Activated naive CD8-positive, alpha-beta T cell treated with anti-CD3 and anti-CD28 coated beads, Interleukin-2, amount 50 U/mL, for 24 hours (primary cell): ENCODE measurements at places on chromosomes 6 and 20.

DNA sequence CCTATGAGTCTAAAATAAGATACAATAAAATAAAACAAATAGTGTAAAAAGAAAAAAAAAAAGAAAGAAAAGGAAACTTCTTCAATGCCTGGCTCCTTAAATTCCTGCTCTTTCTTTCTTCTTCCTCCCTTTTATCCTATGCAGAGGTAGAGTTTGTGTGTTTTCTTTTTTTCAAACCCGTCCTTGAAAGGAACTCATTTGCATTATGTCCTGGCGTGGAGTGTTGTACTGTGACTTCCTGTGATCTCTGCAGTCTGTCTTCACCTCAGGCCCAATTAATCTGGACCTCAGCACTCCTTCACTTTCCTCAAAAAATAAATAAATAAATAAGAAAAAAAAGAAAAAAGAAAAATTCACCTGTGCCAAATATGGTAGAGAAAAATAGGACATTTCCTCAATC, 541.9 kb upstream of the SPTLC3 start:
- H3K27me3 ChIP-seq, result no peaks in the 10 kb centered on the region
- no peaks in the 10 kb centered on the region for H3K4me1 ChIP-seq
- H3K4me3 ChIP-seq, result no peak overlapping the region
- DNase-seq, result no peak
- no peak overlapping the region for H3K27ac ChIP-seq

DNA sequence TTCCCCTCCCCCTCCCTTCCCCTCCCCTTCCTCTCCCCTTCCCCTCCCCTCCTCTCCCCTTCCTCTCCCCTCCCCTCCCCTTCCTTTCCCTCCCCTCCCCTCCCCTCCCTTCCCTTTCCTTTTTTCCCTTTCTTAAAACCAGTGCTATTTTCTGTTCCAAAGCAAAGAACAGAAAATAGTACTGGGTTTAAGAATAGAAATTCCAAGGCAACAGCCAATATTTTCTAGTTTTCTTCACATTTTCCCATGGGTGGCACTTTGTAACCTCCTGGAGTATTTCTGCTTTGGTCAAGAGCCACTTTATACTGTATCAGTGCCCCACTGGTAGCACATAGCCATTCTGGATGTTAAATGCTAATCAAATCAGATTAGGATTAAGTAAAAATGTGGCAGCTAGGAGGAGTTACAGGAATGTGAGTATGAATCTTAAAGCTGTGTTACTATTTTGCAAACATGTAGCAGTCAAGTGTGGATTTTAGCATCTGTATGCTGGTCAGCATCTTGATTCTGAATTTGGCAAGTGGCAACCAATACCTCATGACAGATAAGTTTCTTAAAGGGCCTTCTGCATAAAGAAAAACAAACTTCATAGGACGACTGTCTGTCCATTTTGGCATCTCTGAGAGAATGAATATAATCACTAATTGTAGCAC, 126.4 kb downstream of the CEP57L1 start:
- H3K4me3 ChIP-seq, result no peak overlapping the region
- no peaks in the 10 kb centered on the region for H3K36me3 ChIP-seq
- no peak for DNase-seq

DNA sequence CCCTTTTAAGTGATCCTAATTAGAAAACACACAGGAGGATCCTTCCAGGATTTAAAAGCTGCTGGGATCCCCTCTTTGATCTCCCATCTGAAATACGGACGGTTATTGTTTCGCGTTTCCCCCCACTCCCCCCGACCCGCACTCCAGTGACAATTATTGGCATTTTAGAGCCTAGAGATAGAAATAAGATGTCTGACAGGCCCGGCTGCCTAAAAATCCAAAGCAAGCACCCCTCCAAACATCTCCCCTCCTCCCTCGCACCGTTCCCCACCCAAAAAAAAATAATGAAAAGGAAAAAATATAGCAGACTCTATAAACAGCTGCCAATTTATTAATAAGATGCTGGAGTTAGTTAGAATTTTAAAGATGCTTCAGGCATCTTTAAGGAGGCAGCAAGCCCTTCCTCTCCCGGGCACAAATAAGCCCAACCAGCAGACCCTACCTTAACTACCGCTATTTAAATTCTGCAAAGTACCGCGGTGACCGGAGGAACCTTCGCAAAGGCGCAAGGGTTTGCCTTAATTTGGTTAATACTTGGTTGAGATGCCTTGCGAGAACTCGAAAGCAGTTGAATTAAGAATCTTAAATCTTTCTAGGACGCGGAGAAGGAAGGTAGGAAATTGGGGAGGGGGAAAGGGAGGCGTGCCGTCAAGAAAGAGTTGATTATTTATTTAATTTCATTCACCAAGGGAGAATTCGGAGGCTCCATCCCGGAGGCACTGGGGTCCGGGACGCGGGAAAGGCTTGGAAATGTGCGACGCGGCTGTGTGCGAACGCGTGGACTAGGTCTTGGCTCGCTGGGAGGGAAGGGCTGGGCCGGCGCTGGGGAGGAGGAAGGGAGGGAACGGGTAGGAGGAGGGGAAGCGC, 1.5 kb upstream of the ISM1 start:
- no peaks in the 10 kb centered on the region for H3K36me3 ChIP-seq
- H3K4me1 ChIP-seq, result peaks cover 25% of the 10 kb centered on the region
- DNase-seq, result no peak
- peaks cover 52% of the 10 kb centered on the region for H3K27me3 ChIP-seq

DNA sequence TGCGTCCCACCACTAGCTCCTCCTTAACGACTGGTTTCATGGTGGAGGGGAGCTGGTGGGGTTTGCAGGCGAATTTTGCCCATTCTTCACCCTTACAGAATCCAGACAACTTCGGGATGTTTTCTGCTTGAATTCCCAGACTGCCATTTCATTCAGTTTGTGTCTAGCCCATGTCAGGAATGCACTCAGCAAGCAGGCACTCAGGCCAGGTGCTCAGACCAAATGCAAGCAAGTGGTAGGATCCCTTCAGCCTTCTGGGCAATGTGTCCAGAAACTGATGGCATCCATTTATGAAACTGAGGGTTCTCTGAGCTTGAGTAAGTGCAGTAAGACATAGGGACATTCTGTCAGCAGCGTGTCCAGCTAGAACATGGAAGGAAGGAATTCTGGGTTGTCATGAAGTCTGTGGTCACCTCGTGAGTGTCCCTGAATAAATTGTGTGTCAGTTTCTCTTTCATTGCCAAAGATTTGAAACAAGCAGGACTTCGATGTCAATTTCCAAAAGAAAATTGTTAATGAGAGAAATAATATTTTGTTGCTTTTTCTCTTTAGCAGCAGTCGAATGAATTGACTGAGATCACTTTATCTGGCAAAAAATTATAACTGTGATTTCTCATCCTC, 21.8 kb upstream of the DACT2 start:
- H3K27ac ChIP-seq, result no peak overlapping the region
- no peak overlapping the region for H3K4me3 ChIP-seq
- no peaks in the 10 kb centered on the region for H3K36me3 ChIP-seq
- H3K4me1 ChIP-seq, result no peaks in the 10 kb centered on the region

GRCh38 chr6:30839671-30840070, 44.6 kb upstream of the DDR1 start:
- H3K4me3 ChIP-seq, result no peak overlapping the region
- no peaks in the 10 kb centered on the region for H3K27me3 ChIP-seq
- H3K36me3 ChIP-seq, result no peaks in the 10 kb centered on the region
- H3K4me1 ChIP-seq, result peaks cover 33% of the 10 kb centered on the region
- DNase-seq, result no peak

GRCh38 chr6:87029711-87030314, 65.1 kb downstream of the CGA start:
- DNase-seq, result no peak
- H3K27me3 ChIP-seq, result peaks cover 3% of the 10 kb centered on the region
- H3K4me1 ChIP-seq, result no peaks in the 10 kb centered on the region

DNA sequence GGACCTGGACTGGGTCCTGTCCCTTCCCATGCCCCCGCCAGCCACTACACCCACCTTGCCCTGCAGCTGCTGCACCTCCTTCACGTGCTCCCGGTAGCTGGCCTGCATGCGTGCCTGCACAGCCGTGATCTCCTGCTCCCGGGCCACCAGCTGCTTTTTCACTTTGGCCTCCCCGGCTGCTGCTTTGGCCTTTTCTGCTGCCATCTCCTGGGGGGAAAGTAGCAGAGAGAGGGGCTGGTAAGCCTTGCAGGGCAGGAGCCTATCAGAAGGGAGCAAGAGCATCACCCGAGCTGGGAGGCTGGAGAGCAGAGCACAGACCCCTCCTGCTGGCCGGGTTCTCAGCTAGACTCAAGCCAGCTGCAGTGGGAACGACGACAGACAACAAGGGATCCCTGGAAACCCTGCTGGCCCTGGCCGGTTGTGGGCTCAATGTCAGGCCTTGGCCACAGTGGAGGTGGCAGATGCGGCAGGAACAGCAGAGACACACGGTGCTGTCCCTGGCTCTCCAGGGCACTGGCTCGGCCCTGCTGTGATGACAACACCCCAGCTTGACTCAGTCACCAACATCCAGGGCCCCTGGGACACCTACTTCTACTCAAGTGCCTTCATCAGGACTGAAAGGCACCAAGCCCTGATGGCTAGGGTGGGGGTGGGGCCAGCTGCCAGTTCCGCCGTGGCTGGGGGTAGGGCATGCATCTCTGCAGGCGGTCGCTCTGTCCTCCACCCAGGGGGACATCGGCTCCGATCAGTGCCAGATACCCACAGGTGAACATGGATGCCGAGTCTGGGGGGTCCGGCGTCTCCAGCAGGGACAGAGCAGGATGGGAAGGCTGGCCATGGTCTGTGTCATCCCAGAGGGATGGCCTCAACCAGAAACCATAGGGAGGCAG, 45.3 kb downstream of the RRBP1 start:
- peaks cover 7% of the 10 kb centered on the region for H3K36me3 ChIP-seq
- no peak for DNase-seq
- H3K4me3 ChIP-seq, result no peak overlapping the region
- no peak overlapping the region for H3K27ac ChIP-seq
- no peaks in the 10 kb centered on the region for H3K4me1 ChIP-seq

GRCh38 chr6:15287670-15288375, 42.0 kb downstream of the JARID2 start:
- H3K36me3 ChIP-seq, result peaks cover 30% of the 10 kb centered on the region
- H3K27me3 ChIP-seq, result no peaks in the 10 kb centered on the region
- H3K4me3 ChIP-seq, result no peak overlapping the region
- peaks cover 59% of the 10 kb centered on the region for H3K4me1 ChIP-seq

DNA sequence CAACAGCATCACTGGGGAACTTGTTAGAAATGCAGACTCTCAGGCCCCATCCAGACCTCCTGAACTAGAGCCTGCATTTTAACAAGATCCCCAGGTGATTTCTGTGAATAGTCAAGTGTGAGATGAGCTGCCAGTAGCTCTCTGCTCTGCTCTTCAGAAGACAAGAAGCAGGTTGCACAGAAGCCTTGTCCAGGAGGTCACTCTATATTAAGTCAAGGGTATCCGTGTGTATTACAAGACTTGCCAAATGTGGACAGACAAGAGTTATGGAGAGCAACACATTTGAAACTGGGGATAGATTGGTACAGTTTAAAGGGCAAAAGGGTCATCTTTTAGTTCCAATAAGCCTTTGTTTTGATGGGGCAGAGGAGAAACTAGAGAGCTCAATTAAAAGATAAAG, 23.2 kb upstream of the RIN2 start:
- H3K4me1 ChIP-seq, result peaks cover 14% of the 10 kb centered on the region
- H3K27ac ChIP-seq, result no peak overlapping the region
- no peaks in the 10 kb centered on the region for H3K36me3 ChIP-seq
- no peak overlapping the region for H3K4me3 ChIP-seq
- H3K27me3 ChIP-seq, result peaks cover 7% of the 10 kb centered on the region
- DNase-seq, result no peak

DNA sequence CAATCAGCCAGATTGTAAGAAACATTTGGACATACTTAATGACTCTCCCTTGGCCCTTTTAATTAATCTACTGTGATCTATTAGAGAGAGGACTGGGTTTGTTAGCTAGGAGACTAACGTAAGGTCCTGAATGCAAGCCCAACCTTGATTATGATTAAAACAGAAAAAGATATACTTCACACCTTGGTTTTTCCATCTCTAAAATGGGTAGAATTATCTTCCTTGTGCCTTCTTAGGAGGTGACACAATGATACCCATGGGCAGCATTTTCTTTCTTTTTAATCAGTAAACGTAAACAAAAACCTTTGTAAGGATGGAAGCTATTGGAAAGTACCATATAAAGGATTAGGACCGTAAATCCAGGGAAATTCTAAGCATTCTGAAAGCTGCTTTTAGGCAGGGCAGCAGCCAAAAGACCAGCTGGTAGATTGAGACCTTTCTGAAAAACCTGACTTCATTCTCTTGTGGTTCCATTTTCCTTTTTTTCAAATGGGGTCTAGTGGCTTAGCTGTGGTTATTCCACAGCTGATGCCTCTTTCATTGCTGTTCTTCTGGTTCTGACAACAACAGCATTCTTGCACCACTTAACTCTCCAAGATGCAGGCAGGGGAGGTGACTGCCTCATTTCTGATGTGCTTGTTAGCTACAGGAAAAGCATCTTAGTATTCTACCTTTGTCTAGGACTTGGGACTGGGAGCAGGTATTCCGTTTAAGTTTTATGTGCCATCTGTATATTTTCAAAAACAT, 27.4 kb downstream of the RREB1 start:
- no peaks in the 10 kb centered on the region for H3K27me3 ChIP-seq
- H3K4me1 ChIP-seq, result peaks cover 94% of the 10 kb centered on the region
- peak overlapping the region; percentile 67 for H3K27ac ChIP-seq

- no peaks in the 10 kb centered on the region for H3K36me3 ChIP-seq
- H3K4me1 ChIP-seq, result peaks cover 7% of the 10 kb centered on the region
- no peak overlapping the region for H3K4me3 ChIP-seq
- H3K27ac ChIP-seq, result no peak overlapping the region
- no peak for DNase-seq
Observed at GRCh38 chr6:138374815-138375214, 2.9 kb upstream of the SMIM28 start.

DNA sequence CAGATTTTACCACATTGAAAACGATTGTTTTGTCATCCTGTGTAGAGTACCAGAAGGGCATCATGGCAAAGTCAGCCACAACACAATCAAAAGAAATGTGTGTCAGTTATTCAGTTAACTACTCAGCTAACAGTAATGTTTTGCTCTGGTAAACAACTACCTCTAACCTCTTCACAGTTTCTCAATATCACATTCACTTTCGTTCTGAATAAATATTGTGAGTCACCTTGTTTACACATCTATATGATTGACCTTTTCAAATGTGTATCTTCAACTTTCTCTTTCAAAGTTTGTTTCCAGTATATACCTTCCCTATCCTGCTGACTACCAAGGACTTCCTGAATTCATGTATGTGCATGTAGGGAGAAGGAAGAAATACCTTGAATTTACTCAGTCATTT, 216.6 kb upstream of the UFL1 start:
- no peaks in the 10 kb centered on the region for H3K4me1 ChIP-seq
- no peaks in the 10 kb centered on the region for H3K36me3 ChIP-seq
- H3K27ac ChIP-seq, result no peak overlapping the region

DNA sequence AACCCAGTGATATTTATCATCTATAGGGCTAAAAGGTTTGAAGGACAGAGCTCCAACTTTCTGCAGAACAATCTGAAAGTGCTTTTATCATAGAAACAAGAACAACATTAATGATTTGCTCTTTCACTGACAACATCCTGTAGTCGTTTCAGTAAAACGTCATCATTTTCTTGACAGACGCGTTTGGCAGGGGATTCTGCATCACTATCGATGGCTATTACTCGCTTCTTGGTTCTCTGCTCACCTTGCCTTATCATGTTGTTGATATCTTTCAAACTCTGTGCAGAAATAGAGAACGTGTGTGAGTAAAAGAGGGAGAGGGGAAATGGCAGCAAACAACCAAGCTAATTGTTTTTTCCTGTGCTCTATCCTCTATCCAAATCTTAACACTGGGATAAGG, 47.1 kb upstream of the SAMHD1 start:
- no peak for DNase-seq
- no peak overlapping the region for H3K27ac ChIP-seq
- peaks cover 57% of the 10 kb centered on the region for H3K36me3 ChIP-seq

- DNase-seq, result peak; percentile 52
- peak overlapping the region; percentile 87 for H3K4me3 ChIP-seq
- H3K27me3 ChIP-seq, result peaks cover 4% of the 10 kb centered on the region
- peak overlapping the region; percentile 97 for H3K27ac ChIP-seq
- H3K36me3 ChIP-seq, result peaks cover 13% of the 10 kb centered on the region
Observed at GRCh38 chr20:58889798-58890517, 37.4 kb downstream of the GNAS start.
